ENCODE measurements at places on chromosomes 1 and 21.

DNA sequence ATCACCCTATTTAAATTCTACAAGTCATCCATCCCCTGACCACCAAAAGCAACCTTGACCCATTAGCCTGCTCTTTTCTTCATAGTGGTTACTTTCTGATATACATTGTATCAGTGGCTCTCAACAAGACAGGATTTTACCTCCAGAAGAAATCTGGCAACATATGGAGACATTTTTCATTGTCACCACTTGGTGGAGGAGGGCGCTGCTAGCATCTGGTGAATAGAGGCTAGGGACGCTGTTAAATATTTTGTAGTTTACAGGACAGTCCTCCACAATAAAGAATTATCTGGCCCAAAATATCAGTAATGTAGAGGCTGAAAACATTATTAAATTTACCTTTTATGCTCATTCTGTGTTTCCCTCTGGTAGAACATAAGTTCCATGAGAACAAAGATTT lies 6.1 kb downstream of the HSPA13 start:
- no peak for DNase-seq

DNA sequence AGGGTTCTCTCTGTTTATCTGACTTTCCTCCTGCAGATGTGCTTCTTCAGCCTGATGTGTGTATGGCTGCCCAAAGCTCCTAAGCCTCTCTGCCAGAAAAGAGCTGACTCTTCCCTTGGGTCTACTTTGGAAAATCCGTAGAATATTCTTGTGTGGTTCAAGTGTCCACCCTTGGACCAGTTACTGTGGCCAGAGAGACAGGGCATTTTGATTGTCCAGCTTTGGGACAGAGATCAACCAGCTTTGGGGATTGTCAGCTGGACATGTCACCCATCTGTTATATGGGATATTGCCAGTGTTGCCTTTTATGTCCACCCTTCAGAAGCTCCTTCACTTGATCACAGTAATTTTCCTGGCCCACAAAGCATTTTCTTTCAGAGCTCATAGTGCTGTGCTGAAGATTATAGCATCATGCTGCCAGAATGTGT lies 126.2 kb upstream of the L1TD1 start:
- DNase-seq, result no peak

DNA sequence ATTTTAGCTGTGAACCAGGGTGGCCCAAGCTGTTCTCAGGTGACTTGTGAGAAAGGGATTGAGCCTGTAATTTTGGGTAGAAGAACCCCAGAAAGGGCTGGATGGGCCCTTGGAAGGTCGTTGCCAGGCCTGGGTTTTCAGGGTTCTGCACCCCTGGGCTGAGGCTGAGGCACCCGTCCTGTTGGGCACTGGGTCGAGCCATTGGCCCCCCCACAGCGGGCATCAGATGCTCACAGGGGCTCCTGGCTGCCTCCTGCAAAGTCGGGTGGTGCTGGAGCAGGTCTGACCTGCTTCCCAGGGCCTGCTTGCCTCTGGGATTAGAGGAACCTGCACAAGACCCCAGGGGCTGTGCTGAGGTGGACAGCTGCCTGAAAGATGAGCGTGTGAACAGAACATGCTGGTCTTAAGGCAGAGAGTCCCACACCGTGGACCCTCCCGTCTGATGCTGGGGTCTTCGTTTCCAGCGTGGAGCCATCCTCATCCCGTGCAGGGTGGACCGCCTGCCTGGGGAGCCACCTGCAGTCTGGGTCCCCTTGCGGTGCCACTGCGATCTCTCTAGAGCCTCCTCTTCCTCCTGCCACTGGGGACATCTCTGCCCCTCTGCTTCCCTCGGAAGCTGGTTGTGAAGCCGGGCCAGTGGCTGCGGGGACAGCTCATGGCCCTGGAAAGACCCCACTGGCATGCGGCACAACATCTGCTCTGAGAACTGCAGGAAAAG lies 1.7 kb upstream of the TRPM2 start:
- no peak for DNase-seq

- no peak for DNase-seq
Measured at GRCh38 chr1:236201786-236202185, 59.4 kb downstream of the GPR137B start.

DNA sequence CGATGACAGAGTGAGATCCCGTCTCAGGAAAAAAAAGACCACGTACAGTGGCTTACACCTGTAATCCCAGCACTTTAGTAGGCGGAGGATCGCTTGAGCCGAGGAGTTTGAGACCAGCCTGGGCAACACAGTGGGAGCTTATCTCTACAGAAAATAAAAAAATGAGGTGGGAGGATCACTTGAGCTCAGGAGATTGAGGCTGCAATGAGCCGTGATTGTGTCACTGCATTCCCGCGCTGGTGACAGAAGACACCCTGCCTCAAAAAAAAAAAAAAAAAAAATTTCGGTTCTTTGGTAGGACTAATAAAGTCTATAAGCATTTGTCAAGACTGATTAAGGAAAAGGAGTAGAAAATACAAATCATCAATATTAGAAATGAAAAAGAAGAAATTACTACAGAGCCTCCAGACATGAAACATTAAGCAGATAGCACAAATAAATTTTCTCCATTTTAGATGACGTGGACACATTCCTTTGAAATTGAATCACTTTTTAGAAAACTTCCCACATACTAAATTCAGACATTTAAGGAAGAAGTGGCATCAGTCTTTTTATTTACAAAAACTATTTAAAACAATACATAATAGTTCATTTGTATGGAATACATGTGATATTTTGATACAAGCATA lies 30.4 kb downstream of the MORC3 start:
- DNase-seq, result no peak

DNA sequence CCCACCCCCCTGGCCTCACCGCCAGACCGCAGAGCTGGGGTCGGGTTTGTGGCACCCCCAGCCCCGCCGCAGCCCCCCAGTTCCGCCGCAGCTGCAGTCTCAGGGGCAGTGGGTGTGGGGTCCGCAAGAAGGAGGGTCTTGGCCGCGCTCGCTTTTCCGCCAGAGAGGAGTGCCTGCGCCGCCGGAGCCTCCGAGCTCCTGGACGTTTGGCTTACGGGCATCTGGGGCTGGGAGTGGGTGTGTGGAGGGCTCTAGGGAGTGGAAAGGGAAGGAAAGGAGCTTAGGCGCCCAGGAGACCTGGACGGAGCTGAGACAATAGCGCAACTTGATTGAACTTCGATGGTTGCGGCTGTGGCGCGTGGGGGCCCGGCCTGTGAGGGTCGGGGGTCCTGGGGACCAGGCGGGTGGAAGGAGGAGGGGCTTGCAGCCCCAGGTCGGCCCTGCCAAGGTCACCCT lies 88.8 kb upstream of the IPO9 start:
- DNase-seq, result peak; percentile 23

DNA sequence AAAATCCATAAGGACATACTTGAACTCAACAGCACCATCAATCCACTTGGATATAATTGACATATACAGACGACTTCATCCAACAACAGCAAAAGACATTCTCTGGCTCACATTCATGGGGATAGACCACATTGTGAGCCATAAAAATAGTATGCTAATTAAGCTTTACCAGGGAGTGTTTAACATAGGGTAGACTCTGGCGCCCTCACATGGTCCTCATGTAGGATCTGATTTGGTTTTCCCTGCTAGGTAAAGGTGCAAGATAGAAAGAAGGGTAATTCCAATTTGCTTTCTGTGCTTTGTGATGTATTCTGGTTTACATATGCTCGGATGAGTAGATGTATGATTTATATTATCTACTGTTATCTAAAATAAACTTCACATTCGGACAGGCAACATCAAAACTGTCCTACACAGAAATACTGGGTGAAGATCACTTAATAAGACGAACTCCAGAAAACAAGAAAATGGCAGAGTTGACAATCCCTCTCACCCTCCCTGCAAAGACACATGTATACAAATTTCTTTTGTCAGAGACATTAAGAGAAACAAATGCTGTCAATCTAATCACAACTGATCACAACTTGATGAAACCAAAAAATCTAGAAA lies 27.7 kb downstream of the CR1L start:
- peak; percentile 11 for DNase-seq
